ENCODE measurements at places on chromosomes 11 and 22.

- no peak for DNase-seq
Measured at GRCh38 chr11:69309631-69310280, 15.8 kb downstream of the MYEOV start.

GRCh38 chr11:67177399-67178281 is 58.6 kb downstream of the KDM2A start:
- no peak for DNase-seq

DNA sequence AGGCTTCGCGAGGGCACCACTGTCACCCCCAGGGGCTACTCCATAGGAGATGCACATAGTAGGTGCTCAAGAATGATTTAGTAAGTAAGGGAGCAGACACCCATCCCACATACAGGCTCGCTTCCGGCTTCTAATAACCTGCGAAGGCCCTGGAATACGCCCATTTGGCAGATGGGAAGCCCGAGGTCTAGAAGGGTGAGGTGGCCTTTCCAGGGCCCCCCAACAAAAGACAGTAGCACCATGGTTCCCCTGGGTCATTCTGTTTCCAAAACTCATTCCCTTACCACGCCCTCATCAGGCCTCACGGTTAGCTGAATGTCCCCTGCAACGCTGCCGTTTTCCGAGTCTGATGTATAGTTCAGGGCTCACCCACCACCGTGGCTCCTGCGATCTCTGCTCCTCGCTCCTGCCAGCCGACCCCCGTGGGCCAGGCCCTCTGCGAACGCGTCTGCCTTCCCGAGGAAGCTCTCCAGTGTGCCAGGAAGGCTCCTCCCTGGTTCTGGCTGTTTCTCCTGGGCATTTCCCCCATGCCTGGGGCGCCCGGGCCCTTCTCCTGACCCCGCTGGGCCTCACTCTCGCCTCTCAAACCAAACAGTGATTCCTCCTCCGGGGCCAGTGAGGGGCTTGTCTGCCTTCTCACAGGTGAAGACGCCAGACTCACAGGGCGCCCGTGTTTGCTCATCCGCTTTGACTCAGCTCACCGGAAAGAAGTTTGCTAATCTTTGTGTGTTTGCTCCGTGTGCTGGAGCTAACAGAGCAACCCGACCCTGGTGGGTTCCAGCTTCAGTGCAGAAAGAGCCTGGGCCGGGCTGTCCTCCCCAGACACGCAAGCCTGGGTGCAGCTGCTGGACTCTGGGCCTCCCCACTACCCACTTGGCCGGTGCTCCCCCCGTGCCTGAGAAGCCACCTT is 86.6 kb downstream of the RTL6 start:
- no peak for DNase-seq

DNA sequence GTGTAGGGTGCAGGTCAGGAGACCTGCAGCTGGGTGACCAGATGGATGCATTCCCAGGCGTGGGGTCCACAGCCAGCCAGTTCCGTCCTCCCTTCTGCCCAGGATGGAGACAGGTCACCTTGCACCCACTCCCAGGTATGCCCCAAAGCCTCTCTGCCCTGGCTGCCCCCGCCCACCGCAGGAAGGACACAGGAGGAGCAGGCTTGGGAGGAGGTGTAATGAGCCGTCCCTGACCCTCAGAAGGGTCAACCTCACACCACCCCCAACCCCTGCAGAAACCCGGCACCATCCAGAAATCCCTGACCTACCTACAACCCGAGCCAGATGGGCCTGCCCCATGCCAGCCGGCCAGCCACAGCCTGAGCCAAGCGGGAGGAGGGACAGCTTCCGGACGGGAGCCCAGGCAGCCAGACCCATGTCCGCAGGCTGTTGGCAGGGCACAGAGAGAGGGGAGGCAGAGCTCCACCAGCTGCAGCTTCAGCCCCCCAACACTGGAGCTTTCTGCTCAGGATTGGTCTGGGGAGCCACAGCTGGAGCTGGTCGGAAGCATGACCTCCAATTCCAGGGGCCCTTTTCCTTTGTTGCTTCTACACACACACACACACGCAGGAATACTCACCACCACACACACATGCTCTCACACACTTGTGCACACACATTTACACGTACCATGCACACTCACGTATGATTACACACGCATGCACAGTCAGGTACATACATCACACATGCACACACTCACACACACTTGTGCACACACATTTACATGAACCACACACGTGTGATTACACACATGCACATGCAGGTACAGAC is 5.3 kb downstream of the IFITM10 start:
- DNase-seq = no peak

GRCh38 chr11:68071281-68072048 is 32.6 kb downstream of the TCIRG1 start:
- no peak for DNase-seq

DNA sequence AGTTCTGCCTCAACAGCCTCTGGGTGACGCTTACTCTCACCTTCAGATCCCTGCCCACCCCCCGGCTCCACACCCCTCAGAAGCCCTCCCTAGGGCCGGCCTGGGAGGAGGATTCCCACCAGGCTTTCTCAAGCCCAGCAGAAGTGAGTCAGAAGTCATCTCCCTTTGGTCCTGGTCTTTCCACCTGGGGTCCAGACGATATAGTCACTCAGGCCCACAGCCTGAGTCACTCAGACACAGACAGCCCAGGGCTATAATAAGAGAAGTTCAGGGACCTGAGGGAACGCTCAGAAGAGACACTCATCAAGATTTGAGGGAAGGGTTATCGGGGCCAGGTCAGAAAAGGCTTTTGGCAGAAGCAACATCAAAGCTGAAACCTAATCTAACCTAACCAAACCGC is 127.1 kb downstream of the SPATA19 start:
- DNase-seq = no peak

- no peak for DNase-seq
Measured at GRCh38 chr11:44601471-44602370, 36.3 kb downstream of the CD82 start.

DNA sequence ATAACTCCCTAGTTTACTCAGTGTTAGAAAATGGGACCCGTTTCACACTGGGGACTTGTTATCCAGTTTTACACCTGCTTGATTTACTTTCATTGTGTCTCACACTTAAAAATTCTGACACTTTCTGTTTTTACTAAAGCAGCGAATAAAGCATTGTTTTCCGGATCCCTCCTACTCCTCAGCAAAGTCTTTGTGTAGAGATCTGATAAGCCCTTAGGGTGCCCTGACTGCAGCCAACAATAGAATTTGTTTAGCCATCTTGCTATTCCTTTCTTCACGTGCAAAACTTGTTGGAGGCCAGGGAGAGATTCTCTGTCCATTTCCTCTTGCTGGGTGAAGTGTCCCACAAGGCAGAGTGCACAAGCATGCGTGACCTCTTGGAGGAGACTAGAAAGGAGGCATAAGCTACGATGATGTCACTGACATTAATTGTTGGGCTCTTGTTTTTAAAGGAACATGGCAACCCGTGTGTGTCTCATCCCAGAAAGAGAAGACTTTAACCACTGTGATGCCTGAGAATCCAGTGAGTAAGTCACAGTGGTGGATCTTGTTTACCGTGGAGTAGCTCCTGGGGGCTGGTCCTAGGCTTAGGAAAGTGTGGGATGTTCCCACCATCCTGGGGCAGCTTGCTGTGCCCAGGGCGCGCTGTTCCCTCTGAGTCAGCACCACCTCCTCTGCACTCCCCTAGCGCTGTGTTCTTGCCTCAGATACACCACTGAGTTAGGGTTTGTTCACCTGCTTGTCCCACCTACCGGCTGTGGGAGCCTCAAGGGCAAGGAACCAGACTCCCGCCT is 27.7 kb downstream of the MICAL2 start:
- DNase-seq = no peak

- DNase-seq = no peak
Measured at GRCh38 chr11:33779849-33780528, 5.7 kb upstream of the FBXO3 start.

DNA sequence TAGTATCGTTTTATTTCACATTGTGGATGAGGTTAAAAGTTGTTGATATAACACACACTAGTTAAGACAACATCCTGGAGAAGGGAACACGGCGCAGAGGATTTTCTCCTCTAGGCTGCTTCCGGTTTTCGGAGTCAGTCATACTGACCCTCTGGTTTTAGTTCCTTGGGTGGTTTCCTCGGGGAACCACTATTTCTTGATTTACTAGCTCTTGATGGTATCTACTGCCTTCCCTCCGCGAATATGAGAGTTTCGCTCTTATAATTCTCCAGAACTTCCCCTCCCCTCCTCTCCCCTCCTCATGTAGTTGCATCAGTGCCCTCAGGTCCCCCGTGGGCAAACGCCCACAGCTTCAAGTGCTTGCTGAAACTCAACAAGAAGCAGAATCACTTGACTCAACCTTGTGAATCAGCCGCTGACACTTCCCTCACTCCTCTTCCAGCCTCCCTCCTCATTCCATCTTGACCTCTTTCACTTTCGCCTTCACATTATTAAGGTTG is 15.9 kb upstream of the APOBEC3A start:
- no peak for DNase-seq

- DNase-seq = no peak
Measured at GRCh38 chr11:46281371-46281831, 3.9 kb downstream of the CREB3L1 start.

- peak; percentile 32 for DNase-seq
Measured at GRCh38 chr11:68843052-68843561, 1.4 kb upstream of the CPT1A start.

- DNase-seq = no peak
Measured at GRCh38 chr11:2297623-2298030, 4.1 kb downstream of the C11orf21 start.

- no peak for DNase-seq
Measured at GRCh38 chr11:69662806-69663205, 12.3 kb downstream of the LTO1 start.

DNA sequence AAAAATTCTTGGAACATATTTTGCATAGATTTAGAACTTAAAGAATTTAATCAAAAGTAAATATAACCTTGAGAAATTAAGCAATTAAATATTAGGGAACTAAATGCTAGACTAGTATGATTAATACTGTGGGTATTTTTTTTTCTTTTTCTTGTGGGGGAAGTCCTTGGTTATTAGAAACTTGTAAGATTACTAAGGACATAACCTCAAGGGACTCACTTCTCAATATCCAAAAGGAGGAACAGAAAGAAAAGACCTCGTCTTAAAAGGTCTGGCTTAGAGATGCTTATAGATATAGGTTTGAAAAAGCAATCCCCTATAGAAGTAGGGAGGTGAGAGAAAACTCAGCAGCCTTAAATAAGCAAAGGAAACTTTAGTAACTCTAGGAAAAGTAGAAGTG is 368.5 kb downstream of the INSC start:
- no peak for DNase-seq

DNA sequence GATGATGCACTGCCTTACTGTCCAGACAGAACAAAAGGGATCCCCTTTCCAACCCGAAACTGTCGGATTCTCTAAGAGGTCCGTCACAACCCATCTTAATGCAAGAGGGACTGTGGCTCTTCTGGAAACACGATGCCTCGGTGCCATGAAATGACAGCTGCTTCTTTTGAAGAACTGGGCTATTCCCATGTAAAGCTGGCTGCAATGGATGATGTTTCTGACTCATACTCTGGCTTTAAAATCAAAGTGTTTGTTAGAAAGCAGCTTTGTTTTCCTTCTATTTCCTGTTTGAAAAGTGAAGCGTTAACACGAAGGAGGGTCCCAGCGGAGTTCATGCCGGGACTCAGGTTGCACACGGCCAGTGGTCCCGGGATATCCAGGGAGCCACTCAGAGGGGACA is 3.1 kb downstream of the TP53AIP1 start:
- no peak for DNase-seq

GRCh38 chr11:1295591-1295990 is 13.8 kb downstream of the TOLLIP start:
- DNase-seq = no peak

GRCh38 chr11:19332476-19332875 is 91.7 kb upstream of the E2F8 start:
- DNase-seq = no peak

DNA sequence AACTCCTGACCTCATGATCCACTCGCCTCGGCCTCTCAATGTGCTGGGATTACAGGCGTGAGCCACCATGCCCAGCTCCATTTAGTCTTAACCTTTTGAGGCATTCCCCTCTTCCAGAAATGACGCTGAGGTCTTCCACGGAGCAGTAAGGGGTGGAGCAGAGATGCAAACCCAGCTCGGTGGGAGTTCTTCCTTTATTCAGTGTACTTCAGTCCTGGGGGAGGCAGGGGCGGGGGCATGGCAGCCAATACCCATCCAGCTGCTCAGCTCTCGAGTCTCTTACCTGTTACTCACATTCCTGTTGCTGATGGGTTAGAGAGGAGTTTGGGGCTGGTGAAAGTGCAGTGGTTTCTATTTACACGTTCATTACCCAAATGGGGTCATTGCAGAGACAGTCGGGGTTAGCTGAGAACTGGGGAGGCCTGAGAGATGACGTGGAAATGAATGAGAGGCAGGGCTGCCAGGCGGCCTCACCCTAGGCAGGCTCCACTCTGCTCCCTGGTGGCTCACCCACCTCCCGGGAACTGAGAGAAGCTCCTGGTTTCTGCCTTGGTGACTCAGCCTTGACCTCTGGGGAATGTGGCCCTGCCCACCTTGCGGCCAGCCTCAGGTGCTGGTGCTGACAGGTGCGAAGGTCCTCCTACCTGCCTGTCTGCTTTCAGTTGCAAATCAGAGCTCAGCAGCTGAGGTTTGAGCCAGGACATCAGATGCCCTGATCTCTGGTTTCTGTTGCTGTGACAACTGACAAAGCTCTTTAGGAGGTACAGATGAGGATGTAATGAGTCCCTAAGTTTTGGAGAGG is 13.4 kb upstream of the ST14 start:
- no peak for DNase-seq

DNA sequence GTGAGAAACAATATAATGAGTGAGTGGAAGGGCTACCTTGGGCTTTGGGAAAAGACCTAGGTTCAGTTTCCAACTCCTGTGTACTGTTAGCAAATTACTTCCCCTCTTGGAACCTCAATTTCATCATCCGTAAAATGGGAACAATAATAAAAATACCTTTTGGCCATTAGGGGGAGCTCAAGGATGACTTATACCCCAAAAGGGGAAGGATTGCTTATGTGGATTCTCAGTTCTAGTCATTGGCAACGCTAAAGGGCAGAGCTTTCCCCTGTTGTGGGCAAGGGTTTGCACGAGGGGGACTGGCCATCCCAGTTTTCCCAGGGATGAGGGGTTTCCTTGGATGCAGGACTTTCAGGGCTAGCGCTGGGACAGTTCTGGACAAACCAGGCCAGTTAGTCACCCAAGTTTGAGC is 3.1 kb upstream of the COMMD9 start:
- peak; percentile 2 for DNase-seq

DNA sequence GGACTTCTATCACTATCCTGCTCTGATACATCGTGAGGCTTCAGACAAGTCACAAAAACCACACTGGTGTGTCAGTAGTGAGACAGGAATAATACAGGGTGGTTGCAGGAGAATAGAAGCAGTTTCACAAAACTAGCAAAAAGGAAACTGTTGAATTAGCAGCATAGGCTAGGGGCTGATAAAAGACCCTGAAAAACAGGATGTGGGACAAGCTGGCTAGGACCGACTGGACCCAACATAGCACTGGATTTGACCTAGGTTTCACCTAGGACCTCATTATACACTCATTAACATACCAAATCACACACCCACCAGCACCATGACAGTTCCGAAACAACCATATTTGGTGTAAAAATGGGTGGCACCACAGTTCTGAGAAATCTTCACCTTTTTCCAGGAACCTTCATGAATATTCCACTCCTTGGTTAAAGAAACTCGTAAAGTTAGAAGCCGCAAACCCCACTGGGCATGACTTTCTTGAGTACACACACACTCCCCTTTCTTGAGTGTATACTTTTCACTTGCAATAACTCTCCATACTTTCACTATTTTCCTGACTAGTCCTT is 76.2 kb downstream of the SLC1A2 start:
- no peak for DNase-seq

All from activated effector memory CD4-positive, alpha-beta T cell treated with Interleukin-2 at 50 U/mL for 16 hours (primary cell).